Activated effector memory CD4-positive, alpha-beta T cell treated with Interleukin-2 at 50 U/mL for 16 hours (primary cell): ENCODE measurements at places on chromosomes 5 and 9.

GRCh38 chr5:116564756-116565490 is 9.7 kb downstream of the SEMA6A start:
- no peak for DNase-seq

DNA sequence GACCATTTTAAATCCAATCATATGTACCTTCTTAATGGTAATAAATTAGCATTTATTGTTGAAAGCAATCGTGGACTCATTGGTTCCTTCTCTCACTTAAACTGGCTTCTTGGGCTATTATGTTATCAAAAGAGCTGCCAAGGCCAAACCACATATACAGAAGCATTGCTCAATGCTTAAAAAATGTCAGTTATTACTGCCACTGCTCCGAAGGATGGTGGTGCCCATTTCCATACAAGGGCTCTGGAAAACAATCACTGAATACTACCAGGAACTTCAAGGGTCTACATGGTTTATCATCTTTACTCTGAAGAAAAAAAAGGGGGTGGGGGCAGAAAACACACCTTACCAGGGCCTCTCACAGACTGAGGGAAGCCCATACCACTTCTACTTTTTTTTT is 104.3 kb downstream of the GNAQ start:
- no peak for DNase-seq

GRCh38 chr9:137542486-137542885 is 7.7 kb downstream of the PNPLA7 start:
- DNase-seq = no peak

DNA sequence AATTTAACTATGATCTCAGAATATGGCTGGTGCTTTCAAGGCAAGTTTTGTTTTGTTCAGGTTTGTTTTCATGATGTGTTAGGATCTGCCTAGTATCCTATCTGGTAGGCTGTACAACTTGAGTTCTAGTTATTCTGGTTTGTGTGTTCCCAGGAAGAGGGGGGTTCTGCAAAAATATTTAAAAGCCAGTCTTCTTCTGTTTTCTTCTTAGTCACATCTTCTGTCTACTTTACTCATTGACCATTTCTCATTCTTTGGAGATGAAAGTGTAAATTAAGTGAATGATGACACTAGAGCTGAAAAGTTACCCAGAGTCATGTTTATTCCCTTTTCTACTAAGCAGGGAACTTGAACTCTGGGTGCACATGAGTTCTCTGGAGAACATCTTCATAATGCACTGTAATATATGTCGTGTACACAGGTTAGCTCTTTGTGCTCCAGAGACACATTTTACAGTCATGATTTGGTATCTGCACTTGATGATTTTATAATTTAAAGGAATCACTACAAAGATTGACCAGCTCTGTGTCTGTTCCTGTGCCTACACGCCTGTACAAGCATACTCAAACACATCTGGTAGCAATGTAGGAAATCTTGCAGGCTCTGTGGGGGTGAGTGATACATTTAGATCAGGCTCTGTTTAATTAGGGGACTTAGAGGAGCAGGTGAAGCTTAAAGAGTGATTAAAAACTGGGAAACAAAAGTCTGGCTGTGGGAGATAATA is 5.0 kb downstream of the SMAD5 start:
- DNase-seq = no peak

GRCh38 chr5:178234750-178235587 is 2.4 kb upstream of the PHYKPL start:
- DNase-seq = peak; percentile 53

DNA sequence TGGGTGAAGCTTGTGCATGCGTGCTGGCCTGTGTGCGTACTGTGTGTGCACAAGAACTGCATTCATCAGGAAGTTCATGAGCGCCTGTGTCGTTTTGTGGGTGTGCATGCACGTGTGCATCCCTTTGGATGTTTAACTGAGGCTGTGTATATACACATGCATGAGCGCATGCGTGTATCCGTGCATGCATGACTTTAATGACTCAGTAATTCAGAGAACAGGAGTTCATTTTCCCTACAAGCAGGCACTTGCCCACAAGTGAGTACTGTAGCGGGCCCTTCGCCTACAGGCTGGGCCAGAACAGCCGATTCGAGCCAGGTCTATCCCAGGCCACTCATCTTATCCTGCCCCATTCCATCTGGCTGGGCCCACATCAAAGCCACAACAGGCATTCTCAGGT is 29.8 kb downstream of the CORO2A start:
- no peak for DNase-seq

DNA sequence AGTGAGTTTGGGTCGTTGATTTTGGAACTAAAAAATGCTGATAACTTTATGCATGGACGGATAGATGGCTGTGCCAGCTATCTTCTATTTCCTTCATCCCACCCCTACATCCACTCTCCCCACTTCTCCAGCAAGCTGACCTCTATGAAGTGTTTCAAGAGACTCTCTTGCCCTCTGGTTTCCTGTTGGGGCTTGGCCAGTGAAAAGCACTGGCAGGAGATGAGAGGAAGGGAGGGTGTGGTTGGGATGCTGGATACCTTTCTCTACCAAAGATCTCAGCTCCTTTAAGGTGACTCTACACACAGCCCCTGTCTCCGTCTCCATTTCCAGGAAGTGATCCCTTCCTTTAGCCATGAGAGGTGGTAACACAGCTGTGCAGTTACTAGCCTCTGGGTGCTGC is 30.0 kb upstream of the JMY start:
- DNase-seq = no peak

GRCh38 chr5:135025730-135026644 is 8.0 kb downstream of the PITX1 start:
- no peak for DNase-seq

- DNase-seq = no peak
These were observed 159.4 kb upstream of the NR3C1 start for GRCh38 chr5:143562935-143563334.

GRCh38 chr5:9428272-9428671 is 117.6 kb downstream of the SEMA5A start:
- no peak for DNase-seq

GRCh38 chr5:16615741-16616535 is 859 bp downstream of the RETREG1 start:
- DNase-seq = no peak

DNA sequence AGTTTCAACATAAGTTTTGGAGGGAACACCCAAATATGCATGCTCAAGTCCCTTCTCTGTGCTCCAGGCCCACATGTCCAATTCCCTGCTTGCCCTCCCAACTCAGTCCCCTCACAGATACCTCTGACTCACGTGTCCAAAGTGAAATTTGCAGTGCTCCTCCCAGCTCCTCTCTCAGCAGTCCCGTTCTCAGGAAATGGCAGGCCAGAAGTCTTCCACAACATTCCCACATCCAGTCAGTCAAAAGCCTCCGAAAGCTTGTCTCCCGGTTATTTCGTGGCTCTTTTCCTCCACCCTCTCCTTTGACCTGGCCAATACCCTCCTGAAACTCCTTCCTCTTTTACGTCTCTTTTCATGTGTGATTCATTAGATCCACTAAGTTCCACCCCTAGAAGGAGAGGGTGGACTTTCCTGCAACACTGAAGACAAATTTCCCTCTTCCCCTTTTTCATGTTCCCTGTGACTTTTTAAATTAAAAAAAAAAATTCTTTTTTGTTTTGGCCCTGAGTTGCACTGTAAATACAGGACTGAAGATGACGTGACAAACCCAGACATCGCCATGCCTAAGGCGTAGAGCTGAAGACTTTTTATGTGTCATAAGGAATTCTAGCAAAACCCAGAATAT is 12.8 kb upstream of the MGAT1 start:
- no peak for DNase-seq

GRCh38 chr5:56595566-56595965 is 219.8 kb upstream of the MAP3K1 start:
- no peak for DNase-seq

DNA sequence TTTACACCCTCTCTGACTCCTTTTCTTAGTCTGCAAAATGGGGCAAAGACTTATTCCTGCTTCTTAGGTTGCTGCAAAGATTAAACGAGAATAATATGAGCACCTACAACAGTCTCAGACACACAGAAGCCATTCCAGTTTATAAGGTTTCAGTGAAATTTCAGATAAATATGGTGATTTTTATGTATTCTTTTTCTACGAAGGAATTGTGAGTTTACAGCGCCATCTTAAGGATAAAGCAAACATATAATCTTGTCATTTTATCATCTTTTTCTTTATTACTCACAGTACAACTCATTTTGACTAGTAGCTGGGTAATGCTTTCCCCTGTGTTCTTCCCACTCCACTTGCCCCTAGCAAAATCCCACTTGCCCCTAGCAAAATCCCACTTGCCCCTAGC is 29.2 kb upstream of the SMC5 start:
- no peak for DNase-seq

GRCh38 chr9:128404560-128404959 is 16.1 kb upstream of the CERCAM start:
- DNase-seq = no peak

DNA sequence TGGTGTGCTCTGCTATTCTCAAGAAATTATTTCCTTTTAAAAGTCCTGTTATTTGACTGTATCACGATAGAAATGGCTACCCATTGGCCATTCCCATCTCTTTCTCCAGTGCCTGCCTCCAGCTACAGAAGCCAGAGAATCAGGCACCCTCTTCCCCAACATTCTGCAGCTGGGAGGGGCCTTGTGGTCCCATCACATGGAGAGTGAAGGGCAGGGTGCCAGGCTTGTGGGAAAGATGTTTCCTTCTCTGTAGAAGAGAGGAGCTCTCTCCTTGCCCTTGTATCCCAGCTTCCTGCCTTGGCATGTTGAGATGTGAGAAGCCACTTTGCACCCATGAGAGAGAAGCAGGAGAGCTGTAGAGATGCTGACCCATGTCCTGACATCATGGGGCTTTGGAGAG is 465.0 kb downstream of the MTRR start:
- DNase-seq = no peak

DNA sequence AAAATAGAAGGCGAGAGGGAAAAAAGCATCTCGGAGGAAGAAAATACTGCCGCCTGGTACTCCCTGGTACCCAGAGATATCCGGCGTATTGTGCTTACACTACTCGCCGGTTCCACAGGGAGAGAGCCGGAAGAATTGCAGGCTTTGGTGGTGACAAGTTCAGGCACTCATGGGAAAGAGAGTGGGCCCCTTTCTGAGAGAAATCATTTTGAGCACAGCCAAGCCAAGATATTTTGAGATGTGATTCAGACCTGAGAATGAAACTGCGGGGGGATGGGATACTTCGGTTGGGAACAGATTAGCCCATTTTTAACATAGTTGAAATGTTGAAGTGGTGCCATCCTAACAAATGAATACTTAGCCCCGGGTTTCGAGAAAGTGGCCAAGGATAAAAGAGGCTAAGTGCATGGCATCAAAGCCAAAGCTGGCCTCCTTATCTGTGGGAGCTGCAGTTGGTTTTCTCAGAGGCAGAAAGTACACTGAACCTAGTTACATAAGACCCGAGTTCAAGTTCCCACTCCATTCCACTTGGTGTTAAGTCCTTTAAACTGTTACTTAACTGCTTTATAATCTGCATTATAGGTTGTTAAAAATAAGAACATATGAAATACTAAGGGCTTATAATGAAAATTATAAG is 62.7 kb downstream of the SLC1A3 start:
- no peak for DNase-seq

DNA sequence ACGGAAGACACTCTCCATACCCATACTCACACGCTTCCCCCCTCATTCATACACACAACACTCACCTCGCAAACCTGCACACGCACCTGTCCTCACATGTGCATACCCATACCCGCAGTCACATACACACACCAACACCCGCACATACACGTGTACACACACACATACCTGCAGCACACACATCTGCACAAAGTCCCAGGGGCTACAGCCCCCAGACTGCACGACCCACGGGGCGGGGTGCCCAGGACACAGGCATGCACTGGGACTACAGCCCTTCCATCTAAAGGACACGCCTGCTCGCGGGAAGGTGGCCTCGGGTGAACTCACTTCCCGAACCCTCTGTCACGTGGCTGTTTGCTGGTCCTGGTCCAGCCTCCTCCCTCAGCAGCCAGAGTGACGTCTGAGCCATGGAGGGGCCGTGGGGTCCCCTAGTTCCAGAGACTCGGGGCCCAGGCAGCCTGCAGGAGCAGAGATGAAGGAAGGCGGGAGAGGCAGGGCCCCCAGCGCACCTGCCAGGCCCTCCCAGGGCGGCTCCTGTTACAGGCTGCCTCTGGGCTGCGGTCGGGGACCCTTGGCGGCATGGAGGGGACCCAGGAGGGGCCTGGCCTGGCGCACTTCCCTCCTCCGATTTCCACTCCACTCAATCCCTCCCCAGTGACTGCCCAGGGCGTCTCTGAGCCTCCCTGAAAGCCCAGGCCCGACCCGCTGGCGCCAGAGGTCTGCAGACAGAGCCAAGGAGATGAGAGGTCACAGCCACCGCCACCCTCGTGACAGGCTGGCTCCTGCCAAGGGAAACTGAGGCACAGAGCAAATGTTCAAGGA is 8.1 kb downstream of the SLC12A7 start:
- no peak for DNase-seq
